ENCODE measurements at places on chromosomes 5 and 9. TPM values are rescaled to one million over a fixed set of nuclear protein-coding genes. Genes with fewer than 3 reads are reported as not detected.
A peak's percentile ranks its signal among the peaks of the same experiment; 100 is the strongest.

Gene IL3
- total RNA-seq = 0.20 TPM

Gene DMRTA1
- not detected for total RNA-seq

Gene TAS2R1
- not detected for total RNA-seq

Gene IFNB1
- 1.2 TPM for total RNA-seq

Gene JMY
- total RNA-seq = 4.3 TPM

Gene RPP25L
- 31.6 TPM for total RNA-seq

Gene SNCAIP
- not detected for total RNA-seq

Gene SPINK6
- total RNA-seq = not detected

Gene KIF4B
- total RNA-seq = not detected

DNA sequence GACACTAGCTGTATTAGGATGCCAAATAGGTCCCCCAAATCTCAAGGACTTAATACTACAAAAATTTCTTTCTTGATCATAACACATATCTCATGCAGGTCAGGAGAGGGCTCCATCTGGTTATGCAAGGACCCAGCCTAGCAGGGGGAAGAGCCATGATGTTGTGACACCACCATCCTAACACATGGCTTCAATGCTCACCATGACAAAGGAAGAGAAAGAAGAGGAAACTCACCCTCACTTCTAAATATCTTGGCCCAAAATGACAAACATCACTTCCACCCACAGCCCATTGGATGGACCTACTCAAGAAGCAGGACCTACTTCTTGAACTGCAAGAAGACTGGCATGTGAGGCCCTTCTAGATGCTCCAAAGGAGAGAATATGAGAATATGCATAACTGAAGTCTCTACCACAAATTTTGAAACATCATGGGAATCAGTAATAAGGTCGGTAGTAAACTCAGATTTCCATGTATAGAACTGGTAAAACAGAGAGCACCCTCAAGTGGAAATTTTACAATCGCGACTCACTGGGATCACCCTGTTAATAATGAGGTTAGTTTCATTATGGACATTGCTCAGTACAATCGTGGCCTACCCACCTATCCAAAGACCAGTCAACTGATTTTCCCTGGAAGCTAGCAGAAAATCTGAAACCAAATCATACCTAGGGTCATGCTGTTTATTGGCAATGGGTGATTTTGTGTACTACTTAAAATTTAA is 308.2 kb downstream of the ACTL7B start:
- no peak for DNase-seq

GRCh38 chr5:17679597-17680203 is 45.4 kb downstream of the TAF11L14 start:
- no peak for DNase-seq

- DNase-seq = peak; percentile 56
Observed at GRCh38 chr9:21761309-21761901, 41.0 kb upstream of the MTAP start.

GRCh38 chr9:92534204-92534603 is 1.6 kb downstream of the ECM2 start:
- no peak for DNase-seq

DNA sequence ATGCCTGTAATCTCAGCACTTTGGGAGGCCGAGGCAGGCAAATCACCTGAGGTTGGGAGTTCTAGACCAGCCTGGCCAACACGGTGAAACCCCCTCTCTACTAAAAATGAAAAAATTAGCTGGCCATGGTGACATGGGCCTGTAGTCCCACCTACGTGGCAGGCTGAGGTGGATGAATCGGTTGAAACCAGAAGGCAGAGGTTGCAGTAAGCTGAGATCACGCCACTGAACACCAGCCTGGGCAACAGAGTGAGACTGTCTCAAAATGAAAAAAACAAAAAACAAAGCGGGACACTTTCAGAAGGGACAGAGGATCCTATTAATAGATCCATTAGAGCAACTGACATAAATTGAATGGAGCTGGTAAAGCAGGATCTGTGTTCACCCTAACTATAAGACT is 89.6 kb upstream of the SGCD start:
- no peak for DNase-seq

- DNase-seq = no peak
Observed at GRCh38 chr5:1324719-1325190, 20.1 kb downstream of the CLPTM1L start.

GRCh38 chr9:105385381-105385985 is 62.4 kb upstream of the FSD1L start:
- peak; percentile 29 for DNase-seq

- DNase-seq = no peak
Observed at GRCh38 chr5:62640446-62640845, 61.8 kb downstream of the LRRC70 start.

DNA sequence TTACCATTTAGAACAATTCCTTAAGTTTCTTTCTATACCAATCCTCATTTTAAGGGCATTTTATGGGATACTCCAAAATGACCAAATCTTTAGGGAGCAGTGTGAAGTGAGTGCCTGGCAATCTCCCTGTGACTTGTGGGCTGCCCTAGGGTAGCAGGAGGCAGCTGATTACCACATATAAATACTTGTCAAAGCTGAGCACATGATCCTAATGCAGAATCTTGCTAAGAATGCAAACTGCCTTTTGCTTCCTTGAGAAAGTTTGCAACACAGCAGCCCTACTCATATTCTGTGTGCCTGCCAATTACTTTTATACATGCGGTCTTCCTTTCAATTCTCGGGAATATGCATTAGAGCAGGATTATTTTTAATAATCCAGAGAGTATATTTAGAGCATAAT is 18.2 kb upstream of the NREP start:
- no peak for DNase-seq

DNA sequence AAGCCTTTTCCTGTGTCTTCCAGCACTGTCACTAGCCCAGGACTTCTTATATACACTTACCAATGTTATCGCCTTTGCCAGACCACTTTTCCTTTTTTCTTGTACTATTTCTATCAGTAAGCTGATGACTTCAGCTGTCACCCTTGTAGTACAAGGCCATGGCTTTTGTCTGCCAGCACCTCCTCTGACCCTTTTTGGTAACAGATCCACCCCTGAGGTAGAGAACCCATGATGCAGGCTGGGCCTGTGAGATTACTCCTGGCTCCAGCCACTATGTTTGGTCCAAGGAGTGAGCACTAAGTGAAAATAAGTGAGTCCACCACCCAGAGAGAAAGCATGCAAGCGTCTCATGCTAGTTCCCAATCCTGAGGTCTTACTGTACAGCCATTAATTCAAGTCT is 406.7 kb downstream of the MLLT3 start:
- DNase-seq = no peak

- no peak for DNase-seq
Observed at GRCh38 chr5:132471944-132472343, 18.6 kb downstream of the IRF1 start.

DNA sequence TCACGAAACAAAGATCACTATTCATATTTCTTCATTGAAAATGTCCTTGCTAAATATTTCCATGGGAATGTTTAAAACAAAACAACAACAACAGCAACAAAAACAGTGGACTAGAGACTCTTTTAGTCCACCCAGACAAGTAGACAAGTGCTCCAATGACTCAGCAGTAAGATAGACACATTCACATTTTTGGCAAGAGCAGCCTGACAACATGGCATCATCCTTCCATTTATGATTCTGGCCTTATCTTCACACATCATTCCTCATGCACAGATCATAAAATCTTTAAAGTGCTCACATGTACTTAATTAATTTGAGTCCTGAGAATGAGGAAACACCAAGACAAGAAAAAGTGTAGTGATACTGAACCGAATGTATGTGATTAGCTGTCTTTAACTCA is 132.6 kb upstream of the PDE4D start:
- DNase-seq = no peak

DNA sequence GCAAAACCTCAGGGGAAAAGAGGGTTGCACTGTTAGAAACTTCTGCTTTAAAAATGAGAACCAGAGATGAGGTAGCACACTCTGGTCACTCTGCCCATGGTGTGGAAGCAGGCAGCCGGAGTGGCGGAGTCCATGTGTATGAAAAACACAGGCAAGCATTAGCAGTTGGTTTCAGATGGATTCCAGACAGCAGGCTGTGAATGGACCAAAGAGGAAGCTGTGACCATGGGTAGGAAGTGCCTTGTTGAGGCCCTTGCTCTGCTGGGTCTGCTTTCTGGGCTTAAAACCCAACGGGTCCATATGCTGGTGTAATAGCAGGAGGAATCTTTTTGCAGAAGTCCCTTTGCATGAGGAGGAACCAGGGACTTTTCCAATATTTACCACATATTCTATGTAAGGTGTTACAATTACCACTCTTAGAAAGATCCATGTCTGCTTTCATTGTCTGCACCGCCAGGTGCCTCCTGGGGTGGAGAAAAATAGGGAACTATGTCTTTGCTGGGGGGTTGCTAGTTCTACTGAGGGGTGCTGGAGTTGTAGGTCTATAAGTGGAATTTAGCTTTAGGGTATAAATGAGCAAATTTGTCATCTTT is 77.0 kb downstream of the ANKRD55 start:
- DNase-seq = no peak

GRCh38 chr5:173726846-173727557 is 110.6 kb upstream of the BOD1 start:
- DNase-seq = no peak

DNA sequence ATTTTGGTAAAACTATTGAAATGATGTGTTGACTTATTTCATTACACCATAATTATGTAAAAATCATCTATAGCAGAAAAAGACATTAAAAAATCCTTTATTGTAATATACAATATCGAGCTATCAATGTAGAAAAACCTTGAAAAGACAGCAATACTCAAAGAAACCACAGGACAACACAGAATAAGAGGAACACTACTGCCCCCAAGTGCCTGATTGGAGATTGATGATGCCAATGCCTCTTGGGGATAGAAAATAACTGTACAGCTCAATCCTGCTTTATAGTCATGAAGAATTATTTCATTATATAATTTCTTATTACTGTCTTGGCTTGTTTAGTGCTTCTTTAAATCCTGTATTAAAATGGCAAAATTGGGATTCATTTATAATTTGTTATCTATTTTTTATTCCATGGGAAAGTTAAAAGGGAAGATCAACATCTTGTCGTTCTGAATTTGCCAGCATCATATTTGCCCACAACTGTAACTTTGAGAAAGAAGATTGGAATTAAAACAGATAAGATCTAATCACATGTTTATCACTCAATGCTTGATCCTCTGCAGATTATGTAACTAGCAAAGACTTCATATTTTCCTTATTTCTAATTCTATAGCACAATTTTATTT is 337.5 kb downstream of the CDH9 start:
- DNase-seq = no peak

All from activated naive CD8-positive, alpha-beta T cell treated with anti-CD3 and anti-CD28 coated beads for 36 hours (primary cell).